ENCODE measurements at places on chromosomes 1 and 21.

DNA sequence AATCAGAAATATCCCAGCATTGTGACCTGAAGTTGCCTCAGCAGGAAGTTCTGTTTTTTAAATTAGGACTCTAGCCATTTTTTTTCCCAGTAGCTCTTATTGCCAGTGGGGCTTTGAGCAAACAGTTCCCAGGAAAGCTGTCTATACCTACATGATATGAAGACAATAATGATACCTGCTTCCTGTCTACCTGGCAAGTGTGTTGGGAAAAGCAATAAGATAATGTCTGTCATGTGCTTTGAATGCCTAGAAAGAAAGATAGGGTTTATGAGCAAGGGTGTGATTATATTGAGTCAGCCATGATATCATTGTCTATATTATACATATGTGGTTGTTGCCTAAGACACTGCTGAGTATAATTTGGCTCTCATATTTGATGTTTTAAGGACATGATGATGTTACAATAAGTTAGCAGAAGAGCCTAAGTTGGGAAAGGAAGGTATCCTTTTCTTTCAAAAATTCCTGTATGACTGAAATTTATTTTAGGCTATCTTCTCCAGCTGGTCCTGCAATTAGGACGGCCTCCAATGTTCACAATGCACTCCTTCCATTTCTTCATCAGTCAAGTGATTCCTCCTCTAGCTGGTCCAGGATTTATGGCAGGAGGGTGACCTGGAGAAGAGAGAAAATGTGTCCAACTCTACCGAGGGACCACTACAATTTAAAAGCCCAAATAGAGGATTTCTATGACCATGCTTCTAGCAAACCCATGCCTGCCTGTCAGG, 99.6 kb upstream of the CDC42BPA start:
- no peak for DNase-seq

DNA sequence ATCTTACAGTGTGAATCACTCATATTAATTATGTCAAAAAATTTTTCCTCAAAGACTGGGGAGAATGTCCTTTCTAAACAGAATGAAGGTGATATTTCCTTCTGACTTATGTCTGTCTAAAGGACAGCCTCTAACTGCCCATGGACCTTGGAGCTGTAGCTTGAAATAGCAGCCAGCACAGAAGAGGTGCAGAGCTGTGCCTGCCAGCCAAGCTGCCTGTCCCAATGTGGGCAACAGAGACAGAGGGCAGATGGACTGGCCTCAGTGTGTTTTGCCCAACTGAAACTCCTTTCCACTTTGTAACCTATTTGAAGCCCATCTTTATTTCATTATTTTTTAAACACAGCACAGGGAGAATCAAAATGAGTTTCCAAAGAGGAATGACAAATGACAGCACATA, 97.6 kb upstream of the DYNLT5 start:
- no peak for DNase-seq

DNA sequence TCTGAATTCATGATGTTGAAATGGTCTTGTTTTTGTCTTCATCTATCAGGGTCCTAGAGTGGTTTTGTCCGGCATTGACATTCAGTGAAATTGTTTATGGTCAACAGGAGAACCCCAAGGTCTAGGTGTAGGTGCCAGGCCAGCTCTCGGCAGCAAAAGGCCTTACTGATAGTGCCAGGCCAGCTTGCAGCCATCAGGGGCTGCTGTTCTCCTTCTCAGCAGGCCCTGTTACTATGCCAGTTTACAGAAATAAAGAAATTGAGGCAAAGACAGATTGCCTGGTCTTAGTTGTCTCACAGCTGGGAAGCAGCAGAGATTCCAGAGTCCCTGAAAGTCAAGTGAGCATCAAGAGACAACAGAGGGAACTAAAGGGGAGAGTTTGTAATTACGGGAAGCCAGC, 12.0 kb downstream of the HMGB4 start:
- DNase-seq: no peak

DNA sequence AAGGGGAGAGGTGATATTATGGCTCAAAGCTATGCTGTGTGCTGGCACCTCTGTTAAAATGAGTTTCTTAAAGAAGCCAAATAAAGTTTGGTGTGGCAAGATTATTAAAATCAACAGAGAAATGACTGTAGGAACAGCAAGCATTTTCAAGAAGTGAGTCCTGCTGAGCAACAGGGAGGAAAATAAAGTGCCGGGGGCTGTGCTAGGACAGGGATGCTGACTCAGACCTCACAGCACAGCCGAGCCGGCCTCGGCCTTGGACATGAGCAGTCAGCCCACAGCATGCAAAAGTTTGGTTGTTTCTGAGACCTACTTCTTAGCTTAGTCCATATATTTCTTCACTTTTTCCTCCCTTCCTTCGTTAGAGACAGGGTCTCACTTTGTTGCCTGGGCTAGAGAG, 19.2 kb downstream of the CNIH3 start:
- DNase-seq: no peak

- no peak for DNase-seq
Observed at GRCh38 chr1:201112926-201113325, 700 bp upstream of the CACNA1S start.
